ENCODE measurements at places on chromosomes 7 and 10. TPM values are rescaled to one million over a fixed set of nuclear protein-coding genes. Genes with fewer than 3 reads are reported as not detected.

- H3K4me3 ChIP-seq: no peak overlapping the region
- H3K27me3 ChIP-seq: no peaks in the 10 kb centered on the region
- H3K4me1 ChIP-seq: no peaks in the 10 kb centered on the region
Measured at GRCh38 chr10:54613162-54613561, 187.9 kb downstream of the PCDH15 start.

- DNase-seq: no peak
- H3K4me1 ChIP-seq: no peaks in the 10 kb centered on the region
- H3K27me3 ChIP-seq: no peaks in the 10 kb centered on the region
- H3K36me3 ChIP-seq: no peaks in the 10 kb centered on the region
Measured at GRCh38 chr10:113897693-113898618, 43.5 kb downstream of the NHLRC2 start.

DNA sequence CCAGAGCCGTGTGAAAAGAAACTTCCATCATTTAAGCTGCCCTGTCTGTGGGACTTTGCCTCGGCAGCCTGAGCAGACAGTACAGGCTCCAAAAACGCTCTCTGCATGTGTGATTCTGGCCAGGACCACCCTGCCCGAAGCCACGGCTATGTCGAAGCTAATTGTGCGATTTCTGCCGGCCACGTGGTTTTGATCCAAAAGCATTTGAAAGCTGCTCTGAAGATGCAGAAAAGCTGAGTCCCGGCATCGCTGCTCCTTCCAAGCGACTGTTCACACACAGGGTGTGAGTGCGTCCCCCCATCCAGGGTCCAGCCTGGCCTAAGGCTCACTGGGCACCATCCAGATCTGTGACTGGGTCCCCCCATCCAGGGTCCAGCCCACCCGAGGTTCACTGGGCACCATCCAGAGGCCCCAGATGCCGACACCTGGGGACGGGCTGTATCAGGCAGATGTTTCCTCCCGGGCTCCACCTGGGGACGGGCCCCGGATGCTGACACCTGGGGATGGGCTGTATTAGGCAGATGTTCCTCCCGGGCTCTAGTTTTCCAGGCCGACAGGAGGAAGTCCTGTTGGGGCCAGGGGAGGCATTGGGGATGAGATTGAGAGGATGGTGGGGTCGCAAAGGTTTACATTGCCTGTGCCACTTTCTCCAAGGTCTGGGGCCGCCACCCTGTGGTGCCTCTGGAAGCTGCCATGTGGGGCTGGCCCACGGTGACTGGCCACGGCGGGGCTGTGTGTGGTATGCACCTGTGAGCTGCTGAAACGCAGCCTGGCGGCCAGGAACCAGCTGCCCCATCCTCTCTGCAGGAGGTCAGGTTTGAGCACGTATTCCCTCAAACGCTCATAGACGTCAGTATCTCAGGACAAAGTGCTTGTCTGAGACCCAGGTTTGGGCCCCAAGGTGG, 527.4 kb downstream of the DNAJB6 start:
- no peaks in the 10 kb centered on the region for H3K27me3 ChIP-seq
- DNase-seq: no peak
- no peak overlapping the region for H3K27ac ChIP-seq

- H3K27me3 ChIP-seq: peaks cover 3% of the 10 kb centered on the region
- no peak overlapping the region for H3K27ac ChIP-seq
- H3K4me1 ChIP-seq: no peaks in the 10 kb centered on the region
Measured at GRCh38 chr7:50960621-50961310, 178.1 kb upstream of the GRB10 start.

DNA sequence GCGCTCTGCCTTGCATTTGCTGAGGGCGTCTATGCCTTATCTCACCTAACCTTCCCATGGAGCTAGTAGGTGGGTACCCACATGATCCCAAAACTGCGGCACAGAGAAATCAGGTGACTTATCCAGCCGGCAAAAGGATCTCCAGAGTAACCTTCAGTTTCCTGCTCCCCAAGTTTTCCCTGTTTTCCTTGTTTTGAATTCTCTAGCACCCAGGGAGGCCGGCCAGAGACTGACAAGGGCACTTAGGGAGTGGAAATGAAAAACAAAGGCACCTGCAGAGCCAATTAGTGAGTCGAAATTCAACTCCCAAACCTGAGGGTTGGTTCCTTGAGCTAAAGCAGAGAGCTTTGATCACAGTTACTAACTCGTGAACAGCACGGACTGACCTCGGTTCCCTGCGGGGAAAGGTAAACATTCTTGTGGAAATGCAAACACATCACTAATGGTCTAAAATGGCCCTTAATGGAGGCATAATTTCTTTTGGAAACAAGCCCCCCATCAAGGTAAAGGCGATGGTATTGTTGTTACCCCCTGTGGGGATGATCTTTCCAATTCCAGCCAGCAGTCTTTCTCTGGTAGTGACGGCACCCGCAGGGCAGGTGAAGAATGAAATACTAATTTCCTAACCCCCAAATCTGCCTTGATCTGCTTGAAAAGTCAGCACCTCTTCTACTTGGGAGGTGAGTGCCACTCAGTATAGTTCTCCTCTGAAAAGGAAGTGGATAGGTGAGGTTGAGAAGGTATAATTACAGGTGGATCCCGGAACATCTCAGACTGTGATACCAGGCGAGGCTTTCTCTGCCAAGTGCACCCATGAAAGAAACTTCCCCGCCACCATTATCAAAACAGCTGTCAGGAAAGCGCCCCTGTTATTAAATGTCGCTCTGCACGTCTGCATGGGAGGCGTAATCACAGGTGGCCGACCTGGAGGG, 365.6 kb upstream of the AUTS2 start:
- H3K4me3 ChIP-seq: no peak overlapping the region
- no peak overlapping the region for H3K27ac ChIP-seq
- no peak for DNase-seq
- no peaks in the 10 kb centered on the region for H3K36me3 ChIP-seq
- H3K4me1 ChIP-seq: no peaks in the 10 kb centered on the region

GRCh38 chr10:15742836-15743235, 23.1 kb upstream of the ITGA8 start:
- no peaks in the 10 kb centered on the region for H3K36me3 ChIP-seq
- no peak overlapping the region for H3K4me3 ChIP-seq
- H3K4me1 ChIP-seq: no peaks in the 10 kb centered on the region
- DNase-seq: no peak
- H3K27me3 ChIP-seq: no peaks in the 10 kb centered on the region

DNA sequence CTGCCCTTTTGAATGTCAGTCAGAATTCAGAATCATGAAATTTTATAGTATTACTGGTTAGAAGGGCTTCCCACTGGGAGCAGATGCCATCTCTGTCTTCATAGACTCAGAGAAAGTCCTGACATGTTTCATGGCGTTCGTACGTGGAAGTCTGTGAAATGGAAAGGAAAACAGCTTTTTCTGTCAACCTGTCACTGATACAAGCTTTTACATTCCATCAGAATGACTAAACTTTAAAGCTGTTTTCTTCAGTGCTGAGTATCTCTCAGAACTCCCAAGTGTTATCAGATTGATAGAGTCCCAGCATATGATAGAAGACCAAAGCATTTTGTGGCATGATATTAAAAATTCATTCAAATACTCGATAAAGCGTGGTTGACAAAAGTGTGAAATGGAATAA, 726.7 kb upstream of the GALNT17 start:
- H3K27me3 ChIP-seq: no peaks in the 10 kb centered on the region
- H3K4me3 ChIP-seq: no peak overlapping the region
- DNase-seq: no peak
- H3K4me1 ChIP-seq: no peaks in the 10 kb centered on the region

DNA sequence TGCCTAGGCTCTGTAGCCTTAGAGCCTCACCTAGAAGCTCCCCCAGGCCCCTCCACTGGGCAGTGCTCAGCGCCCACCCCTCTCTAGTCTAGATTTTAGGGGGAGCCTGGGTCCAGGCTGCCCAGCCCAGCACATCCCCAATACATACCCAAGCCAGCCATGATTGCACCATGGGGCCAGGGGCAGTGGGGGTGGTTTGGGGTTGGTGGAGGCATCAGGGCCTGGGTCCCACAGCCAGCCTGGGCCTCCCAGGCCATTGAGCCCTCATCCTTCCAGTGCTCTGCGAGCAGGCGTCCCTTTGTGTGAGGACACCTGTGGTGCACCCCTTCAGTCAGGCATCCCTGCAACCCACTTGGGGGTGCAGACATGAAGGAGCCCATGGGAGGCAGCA, 76.9 kb upstream of the RET start:
- no peaks in the 10 kb centered on the region for H3K27me3 ChIP-seq
- DNase-seq: no peak
- no peak overlapping the region for H3K27ac ChIP-seq
- no peaks in the 10 kb centered on the region for H3K4me1 ChIP-seq
- H3K36me3 ChIP-seq: no peaks in the 10 kb centered on the region

- H3K36me3 ChIP-seq: no peaks in the 10 kb centered on the region
- no peak for DNase-seq
- no peaks in the 10 kb centered on the region for H3K4me1 ChIP-seq
- H3K27me3 ChIP-seq: no peaks in the 10 kb centered on the region
Measured at GRCh38 chr10:306007-306674, 170.9 kb downstream of the ZMYND11 start.

DNA sequence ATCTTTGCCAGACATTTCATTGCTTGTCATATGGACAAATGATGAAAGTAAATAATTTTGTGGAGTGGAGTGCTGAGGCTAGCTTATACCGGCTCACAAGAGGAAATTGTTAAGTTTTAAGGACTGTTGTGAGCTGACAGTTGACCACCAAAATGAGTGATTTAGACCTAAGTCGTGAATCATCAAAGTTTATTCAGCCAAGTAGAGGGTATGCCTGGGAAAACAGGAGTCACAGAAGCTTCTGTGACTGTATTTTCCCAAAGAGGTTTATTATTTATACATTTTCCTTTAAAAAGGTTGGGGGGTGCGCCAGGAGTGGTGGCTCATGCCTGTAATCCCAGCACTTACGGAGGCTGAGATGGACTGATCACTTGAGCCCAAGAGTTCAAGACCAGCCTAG, 21.8 kb downstream of the MRPS24 start:
- no peak overlapping the region for H3K4me3 ChIP-seq
- no peaks in the 10 kb centered on the region for H3K27me3 ChIP-seq
- H3K4me1 ChIP-seq: no peaks in the 10 kb centered on the region
- H3K27ac ChIP-seq: no peak overlapping the region
- no peak for DNase-seq

DNA sequence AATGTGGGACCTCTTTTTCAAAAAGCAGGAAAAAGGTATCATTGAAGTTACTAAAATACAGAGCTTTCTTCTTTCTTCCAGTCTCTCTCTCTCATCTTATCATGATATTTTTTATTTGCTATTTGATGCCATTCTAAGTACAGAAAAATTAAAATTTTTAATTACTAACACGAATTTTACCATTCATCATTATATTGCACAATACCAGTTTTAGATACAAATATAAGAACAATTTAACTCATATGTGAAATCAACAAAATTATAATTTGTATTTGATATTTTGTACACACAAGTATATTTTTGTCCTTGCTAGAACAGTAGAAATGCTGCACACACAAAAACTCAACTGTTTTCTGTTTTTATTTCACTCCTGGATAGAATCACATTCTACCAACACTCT, 112.2 kb downstream of the OAT start:
- no peaks in the 10 kb centered on the region for H3K4me1 ChIP-seq
- H3K27ac ChIP-seq: no peak overlapping the region
- H3K4me3 ChIP-seq: no peak overlapping the region
- H3K27me3 ChIP-seq: no peaks in the 10 kb centered on the region

DNA sequence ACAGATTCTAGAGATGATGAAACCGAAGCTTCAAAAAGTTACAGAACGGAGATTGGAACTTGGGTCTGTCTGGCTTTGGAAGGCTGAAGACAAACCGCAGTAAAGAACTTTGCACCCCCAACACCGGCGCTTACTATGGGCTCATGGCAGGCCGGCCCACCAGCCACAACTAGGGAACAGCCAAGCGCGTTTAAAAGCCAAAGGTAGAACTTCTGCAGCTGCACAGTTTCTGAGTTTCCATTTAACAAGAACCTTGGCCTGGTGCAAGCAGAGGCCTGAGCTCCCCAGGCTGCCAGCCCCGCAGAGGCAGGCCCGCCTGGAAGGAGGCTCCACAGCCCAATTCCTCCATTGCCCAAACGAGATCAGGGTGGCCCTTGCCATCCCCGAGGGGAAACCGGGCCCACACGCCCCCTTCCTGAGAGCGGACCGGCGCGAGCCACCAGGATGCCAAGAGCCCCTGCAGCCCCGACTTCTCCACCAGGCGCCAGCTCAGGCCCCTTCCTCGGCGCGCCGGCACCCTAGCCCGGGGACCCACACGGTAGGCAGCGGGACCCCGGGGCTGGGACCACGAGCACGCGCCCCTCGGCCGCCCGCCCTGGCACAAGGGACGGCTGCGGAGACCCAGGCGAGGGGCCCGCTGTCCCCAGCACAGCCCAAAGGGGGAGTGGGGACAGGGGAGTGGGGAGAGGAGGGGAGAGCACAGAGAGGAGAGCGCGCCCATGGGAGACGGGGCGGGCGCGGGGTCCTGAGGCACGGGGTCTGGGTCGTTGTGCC, 566 bp downstream of the MAD1L1 start:
- H3K27me3 ChIP-seq: no peaks in the 10 kb centered on the region
- no peaks in the 10 kb centered on the region for H3K36me3 ChIP-seq
- H3K27ac ChIP-seq: peak overlapping the region; percentile 80
- H3K4me3 ChIP-seq: peak overlapping the region; percentile 99
- DNase-seq: peak; percentile 40
- H3K4me1 ChIP-seq: peaks cover 13% of the 10 kb centered on the region

GRCh38 chr10:11046776-11047160, 29.1 kb downstream of the CELF2 start:
- H3K27ac ChIP-seq: no peak overlapping the region
- H3K27me3 ChIP-seq: no peaks in the 10 kb centered on the region
- no peaks in the 10 kb centered on the region for H3K4me1 ChIP-seq
- DNase-seq: no peak

DNA sequence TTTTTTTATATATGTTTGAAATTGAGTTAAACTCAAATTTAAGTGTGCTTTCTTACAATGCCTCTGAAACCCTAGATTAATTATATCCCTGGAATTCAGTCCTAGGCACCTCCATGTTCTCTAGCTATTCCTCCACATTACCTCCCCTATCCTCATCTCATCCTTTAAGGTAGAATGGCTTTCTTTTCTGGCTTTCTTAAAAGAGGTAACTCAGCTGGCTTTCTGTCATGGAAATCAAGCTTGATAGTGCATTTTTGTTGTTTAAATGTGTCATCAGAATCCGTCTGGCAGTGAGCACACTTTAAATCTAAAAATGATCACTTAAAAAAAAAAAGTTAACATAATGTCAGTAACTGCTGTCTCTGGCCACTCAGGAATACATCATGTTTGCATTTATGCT, 42.2 kb downstream of the AHR start:
- no peaks in the 10 kb centered on the region for H3K27me3 ChIP-seq
- H3K4me3 ChIP-seq: no peak overlapping the region
- no peak for DNase-seq
- no peak overlapping the region for H3K27ac ChIP-seq
- peaks cover 5% of the 10 kb centered on the region for H3K4me1 ChIP-seq
- peaks cover 4% of the 10 kb centered on the region for H3K36me3 ChIP-seq

DNA sequence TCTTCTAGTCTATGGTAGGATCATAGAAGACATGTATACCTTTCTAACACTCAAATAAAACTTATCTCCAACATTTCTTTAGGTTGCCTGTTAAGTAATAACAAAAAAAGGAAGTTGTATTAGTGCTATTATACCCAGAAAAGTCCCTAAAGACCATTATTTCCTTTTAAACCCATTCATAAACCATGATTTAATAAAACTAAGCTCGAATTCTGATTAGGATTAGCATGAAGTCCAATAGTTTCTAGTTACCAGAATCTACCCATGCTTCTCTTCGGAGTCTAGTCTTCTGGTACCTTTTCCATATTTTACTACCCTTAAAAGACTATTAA, 62.7 kb downstream of the USP6NL start:
- H3K4me3 ChIP-seq: no peak overlapping the region
- H3K27ac ChIP-seq: no peak overlapping the region

NPC1L1 gene
- total RNA-seq: 0.22 TPM

BAMBI gene
- total RNA-seq: not detected

ARHGEF35 gene
- 0.34 TPM for total RNA-seq

GNAT3 gene
- not detected for total RNA-seq
